ENCODE measurements at places on chromosomes 4 and X. TPM values are rescaled to one million over a fixed set of nuclear protein-coding genes. Genes with fewer than 3 reads are reported as not detected.

DNA sequence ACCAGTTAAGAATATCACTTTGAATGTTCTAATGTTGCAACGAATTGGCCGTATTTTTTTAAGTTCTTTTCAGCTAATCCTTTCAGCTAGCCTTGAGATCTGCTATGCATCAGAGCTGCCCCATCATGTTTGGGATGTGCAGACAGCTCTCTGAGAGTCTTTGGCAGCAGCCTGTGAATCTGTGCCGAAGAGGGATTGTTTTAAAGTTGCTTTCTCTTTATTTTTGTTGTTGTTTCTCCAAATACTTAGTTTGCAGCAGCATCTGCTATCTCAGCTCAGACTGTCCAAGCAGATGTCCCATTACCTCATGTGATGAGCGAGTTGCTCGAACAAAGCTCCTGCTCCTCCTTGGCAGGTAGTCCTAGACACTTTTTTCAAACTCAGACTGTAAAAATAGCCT, 1002.5 kb upstream of the INTU start:
- H3K4me1 ChIP-seq = no peaks in the 10 kb centered on the region
- no peaks in the 10 kb centered on the region for H3K36me3 ChIP-seq

The PDE5A gene
- 28.1 TPM for total RNA-seq

- no peak overlapping the region for H3K4me3 ChIP-seq
- no peaks in the 10 kb centered on the region for H3K4me1 ChIP-seq
- peak; percentile 47 for DNase-seq
- no peaks in the 10 kb centered on the region for H3K27me3 ChIP-seq
Observed at GRCh38 chr4:111641813-111642579, 503.3 kb upstream of the FAM241A start.

- H3K4me3 ChIP-seq = no peak overlapping the region
- no peaks in the 10 kb centered on the region for H3K36me3 ChIP-seq
- no peak overlapping the region for H3K27ac ChIP-seq
Observed at GRCh38 chr4:38785041-38785790, 2.4 kb upstream of the TLR10 start.

Data from thyroid gland (tissue), 4 donors.